ENCODE measurements at places on chromosomes 6 and 20.

- no peak for DNase-seq
Observed at GRCh38 chr6:170279426-170279825, 11.5 kb downstream of the DLL1 start.

GRCh38 chr6:68333442-68333841 is 301.6 kb upstream of the ADGRB3 start:
- no peak for DNase-seq

DNA sequence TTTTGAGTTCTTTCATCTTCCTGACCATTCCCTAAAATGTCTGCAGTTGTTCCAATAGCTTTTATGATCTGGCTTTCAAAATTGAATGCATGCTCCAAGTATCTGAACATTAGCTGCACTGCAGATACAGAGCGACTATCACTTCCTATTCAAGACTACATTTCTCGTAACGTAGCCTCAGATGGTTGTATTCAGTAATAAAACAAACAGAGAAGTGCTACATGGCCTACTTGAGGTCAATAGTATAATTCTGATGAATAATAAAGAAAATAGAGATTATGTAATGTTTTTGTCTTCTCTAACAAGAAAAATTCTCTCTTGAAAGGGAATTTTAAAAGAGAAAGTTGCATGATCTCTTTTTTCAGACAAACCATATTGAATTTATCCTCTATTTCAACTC is 333.9 kb upstream of the IRAK1BP1 start:
- no peak for DNase-seq

GRCh38 chr6:158568549-158568948 is 8.7 kb downstream of the TMEM181 start:
- no peak for DNase-seq

GRCh38 chr6:36373368-36374019 is 14.0 kb downstream of the ETV7 start:
- no peak for DNase-seq

GRCh38 chr20:1327241-1327653 is 1.7 kb downstream of the SDCBP2 start:
- peak; percentile 42 for DNase-seq

- DNase-seq = no peak
Observed at GRCh38 chr6:40457261-40457660, 129.9 kb downstream of the LRFN2 start.

DNA sequence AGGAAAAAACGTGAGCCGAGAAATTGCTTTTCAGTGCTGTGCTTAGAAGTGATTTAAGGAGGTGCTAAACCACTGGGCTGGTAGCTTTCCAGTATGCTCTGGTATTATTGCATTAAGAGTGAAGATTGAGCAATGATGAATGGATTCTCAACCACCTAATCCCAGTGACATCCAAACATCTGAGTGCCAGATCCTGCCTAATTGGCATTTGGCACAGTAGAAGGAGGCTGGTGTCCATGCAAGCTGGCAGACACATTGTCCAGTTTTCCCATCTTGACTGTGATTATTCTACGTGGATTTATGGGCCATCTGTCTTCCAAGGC is 398.0 kb upstream of the PLCB4 start:
- DNase-seq = no peak

GRCh38 chr6:51108563-51109234 is 290.0 kb downstream of the TFAP2B start:
- DNase-seq = no peak

GRCh38 chr6:113347436-113347835 is 509.7 kb upstream of the MARCKS start:
- no peak for DNase-seq

- peak; percentile 96 for DNase-seq
Observed at GRCh38 chr6:44058617-44059358, 68.5 kb downstream of the MRPL14 start.

- DNase-seq = no peak
Observed at GRCh38 chr6:139586273-139586672, 211.8 kb upstream of the CITED2 start.

DNA sequence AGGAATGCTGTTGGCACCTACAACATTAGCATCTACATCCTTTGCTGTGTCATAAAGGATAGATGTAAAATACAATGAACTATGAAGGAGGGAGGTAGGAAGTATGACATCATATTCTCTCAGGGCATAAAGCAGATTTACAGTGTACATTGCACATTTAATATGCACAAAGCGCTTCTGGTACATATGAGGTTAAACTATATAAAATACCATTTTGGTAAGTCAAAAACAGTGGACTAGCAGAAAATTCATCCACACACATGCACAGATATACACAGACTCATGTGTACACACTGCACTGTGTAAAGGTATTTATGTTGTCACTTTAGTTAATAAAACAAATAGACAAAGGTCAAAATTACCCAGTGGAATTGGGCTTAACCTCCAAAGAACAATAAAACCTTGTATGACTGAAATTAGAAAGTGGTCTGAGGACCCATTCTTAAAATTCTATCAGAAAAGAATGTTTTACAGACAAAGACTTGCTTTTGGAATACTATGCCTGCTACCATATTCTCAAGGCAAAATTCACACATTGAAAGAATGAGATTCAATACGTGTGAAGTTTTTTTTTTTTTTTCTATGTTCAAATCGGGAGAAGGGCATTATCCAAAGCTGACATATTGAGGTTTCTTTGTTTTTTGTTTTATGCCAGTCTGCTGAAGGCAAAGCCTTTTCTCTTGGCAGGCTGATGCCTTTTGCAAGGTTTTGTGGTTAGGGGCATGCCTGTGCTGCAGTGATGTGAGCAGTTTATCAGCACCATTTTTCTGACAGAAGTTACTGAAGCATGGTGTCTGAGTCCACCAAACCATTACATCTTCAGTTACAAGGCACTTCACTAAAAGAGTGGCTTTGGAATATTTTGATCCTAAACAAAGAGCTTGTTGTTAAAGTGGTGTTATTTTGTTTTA is 199.0 kb downstream of the PLCB1 start:
- peak; percentile 1 for DNase-seq

GRCh38 chr20:51553897-51554486 is 11.5 kb upstream of the NFATC2 start:
- no peak for DNase-seq

DNA sequence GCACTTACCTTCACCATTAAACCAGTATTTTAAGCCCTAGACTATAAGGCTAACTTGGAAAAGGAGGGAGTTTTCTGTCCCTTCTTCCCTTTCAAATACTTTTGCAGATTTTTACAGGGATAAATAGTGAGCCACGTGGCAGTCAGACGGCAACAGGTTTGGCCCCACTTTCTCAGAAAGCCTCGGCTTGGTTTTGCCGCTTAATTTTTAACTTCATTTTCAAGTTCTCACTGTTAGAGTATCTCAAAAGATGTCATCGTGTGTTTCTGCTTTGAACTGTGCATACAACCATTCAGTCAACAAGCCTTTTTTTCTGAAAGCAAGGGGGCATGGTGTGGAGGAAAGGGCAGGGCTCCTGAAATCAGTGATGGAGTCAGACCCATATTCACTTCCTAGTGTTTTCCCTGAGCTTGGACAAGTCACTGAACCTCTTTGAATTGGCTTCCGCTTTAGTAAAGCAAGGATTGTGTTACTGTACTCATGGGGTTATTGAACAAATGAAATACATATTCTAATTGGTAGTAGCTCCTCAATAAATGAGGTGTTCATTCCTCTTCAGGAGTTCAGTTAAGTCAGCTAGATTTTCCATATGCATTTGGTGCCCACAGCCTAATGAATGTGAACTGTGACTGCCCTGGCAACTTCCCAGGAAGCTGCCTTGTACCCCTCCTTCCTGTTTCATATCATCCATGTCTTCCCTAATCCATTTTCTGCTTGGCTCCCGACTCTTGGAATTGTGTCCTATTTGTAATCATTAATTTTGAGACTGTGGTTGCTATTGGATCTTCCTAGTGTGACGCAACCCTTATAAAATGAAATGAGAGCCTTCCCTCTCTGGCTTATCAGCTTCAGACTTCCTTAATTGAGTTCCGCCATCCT is at the start of gene SLC17A2:
TSS of gene SLC17A2 (minus strand) at position 160 of the 879 bp plus-strand sequence. CDS start 4,895 bp downstream, outside the sequence.
- DNase-seq = no peak

- peak; percentile 62 for DNase-seq
Observed at GRCh38 chr6:129730477-129731165, 20.6 kb upstream of the ARHGAP18 start.

DNA sequence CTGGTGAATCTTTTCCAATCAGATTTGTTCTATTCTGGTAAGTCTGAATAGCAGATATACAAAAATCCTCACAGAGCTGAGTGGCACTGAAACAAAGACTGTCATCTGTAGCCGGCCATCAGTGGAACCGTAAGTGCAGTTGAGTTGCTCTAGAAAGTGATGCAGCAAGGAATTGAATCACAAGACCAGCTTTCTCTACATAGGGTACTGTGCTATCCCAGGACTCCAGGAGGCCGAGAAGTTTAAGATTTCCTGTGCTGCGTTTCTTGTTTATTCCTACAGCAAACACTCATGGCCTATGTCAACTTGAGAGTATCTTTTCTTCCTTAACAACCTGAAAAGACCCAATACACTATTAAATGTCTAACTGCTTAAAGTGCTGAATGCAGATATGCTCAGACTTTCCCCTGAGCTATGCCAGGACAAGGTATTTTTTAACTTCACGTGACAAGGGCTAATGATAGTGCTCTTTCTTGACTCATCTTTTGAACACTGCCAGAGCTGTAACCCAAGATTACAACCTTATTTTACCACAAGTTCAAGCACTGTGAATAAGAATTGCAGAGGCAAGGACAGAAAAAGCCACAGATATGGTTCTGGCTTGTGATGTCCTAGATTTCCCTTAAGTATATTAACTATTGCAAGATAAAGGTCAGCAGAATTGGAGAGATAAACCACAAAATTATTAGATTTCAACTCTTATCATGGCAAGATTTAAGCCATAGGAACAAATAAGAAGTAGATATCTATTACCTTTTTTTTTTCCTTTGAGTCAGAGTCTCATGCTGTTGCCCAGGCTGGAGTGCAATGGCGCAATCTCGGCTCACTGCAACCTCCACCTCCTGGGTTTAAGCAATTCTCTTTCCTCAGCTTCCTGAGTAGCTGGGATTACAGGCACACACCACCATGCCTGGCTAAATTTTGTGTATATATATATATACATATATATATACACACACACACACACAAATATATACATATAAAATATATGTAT is 71.6 kb downstream of the GJA1 start:
- DNase-seq = no peak

DNA sequence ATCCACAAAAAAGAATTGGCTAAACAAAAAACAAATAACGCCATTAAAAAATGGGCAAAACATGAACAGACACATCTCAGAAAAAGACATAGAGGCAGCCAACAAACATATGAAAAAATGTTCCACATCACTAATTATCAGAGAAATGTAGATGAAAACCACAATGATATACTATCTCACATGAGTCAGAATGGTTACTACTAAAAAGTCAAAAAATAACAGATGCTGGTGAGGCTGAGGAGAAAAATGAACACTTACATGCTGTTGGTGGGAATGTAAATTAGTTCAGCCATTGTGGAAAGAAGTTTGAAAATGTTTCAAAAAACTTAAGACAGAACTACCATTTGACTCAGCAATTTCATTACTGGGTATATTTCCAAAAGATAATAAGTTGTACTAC is 430.1 kb upstream of the JAG1 start:
- DNase-seq = no peak

- no peak for DNase-seq
Observed at GRCh38 chr6:17663226-17663625, 43.5 kb downstream of the NUP153 start.

DNA sequence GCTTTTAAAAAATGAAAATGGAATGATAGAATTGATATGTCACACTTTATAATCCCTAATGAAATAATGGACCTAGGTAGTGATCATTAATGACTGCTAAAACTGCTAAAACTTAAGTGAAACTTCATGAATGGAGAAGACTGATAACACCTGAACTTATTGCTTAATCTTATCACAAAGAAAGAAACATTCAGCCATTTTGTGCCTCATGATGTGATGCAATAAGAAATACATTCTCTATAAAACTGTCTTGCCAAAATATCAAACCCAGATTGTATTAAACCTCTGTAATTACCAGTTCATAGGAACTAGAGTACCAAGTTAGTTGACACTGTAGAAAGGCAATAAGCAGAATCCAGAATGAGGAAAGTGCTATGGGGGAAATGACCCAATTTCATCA is 54.4 kb upstream of the COL10A1 start:
- DNase-seq = no peak

- peak; percentile 64 for DNase-seq
Observed at GRCh38 chr20:19815553-19815991, 57.5 kb downstream of the RIN2 start.

DNA sequence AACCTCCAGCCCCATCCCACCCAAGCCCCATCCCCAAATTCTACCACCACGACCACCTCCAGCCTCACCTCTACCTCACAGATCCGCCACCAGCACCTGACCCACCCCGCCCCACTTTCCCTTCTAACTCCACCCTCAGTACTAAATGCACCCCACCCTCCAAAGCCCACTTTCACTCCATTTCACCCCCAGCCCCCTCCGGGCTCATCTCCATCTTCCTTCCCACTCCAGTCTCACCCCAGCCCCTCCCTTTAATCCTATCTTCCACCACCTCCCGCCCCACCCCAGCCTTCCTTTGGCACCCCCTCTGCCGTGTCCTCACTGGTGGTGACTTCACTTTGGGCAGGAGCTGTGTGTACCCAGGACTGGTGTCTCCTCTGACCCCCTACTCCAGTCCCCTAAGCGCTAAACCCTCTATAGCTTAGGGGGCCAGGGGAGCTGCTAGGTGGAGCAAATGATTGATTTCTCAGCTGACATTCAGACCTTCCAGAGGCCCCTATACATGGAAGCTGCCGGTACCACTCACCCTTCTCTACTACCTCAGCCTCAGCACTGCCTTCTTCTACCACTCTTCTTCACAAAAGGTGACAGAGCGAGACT is 2.8 kb upstream of the NSFL1C start:
- DNase-seq = no peak

GRCh38 chr6:33116841-33117711 is 41.3 kb downstream of the HLA-DPB1 start:
- DNase-seq = no peak
